ENCODE measurements at places on chromosomes 5 and 9.

DNA sequence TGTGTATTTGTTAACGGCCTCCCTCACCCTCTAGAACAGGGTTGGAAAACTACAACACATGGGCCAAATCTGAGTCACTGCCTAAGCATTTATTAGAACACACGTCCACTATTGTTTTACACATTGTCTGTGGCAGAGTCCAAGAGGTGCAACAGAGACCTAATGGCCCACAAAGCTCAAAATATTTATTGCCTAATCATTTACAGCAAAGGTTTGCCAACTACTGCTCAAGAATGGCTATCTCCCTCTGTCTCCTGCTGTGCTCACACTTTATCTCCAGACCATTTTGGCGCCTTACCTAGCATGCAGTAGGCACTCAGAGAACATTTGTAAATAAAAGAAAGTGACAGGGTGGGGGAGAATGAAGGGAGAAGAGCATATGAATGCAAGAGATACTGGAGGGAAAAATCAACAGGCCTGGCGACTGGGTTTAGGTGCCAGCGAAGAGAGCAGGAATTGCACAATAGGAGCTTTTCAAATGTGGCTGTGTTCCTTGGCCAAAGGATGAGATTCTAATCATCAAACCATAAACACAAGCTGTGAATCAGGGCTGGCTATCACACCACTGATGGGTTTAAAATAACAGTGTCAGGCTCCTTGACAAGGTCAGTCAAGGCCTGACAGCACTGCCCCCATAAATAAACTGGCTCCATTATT is 80.3 kb downstream of the EPB41L4A start:
- peak; percentile 7 for DNase-seq

DNA sequence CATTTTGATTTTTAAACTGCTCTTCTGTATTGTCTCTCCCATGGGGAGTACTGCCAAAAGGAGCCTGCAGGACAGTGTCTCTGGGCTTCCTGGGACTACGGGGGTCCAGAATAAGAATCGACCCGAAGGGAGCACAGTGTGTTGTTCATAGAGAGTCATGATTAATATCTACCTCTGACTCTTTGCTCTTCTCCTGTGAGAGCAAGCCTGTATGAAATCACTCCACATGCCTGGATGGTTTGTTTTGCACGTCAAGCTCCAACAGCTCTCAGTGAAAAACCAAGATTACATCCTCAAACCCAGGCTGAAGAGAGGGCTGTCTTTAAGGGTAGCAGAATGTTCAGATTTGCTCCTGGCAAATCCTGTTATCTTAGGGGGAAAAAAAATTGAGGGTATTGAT is 1860.0 kb upstream of the WWC1 start:
- no peak for DNase-seq

DNA sequence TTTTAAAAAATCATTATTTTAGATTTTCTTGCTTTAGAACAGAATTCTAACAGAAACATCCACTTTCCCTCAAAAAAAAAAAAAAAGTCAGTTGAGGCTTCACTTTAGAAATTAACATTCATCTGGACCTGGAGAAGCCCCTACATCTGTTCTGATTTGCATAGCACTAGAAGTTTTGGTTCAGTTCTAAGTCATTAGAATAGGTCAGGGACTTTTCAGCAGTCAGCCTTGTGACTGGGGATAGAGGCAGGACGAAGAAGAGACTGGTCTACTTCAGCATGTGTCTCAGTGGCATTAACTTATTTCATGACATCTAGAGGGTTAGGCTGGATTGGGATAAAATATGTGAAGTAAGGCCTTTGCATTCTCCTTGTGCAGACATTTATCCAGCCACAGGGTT is 215.8 kb upstream of the DAB2 start:
- DNase-seq: no peak

DNA sequence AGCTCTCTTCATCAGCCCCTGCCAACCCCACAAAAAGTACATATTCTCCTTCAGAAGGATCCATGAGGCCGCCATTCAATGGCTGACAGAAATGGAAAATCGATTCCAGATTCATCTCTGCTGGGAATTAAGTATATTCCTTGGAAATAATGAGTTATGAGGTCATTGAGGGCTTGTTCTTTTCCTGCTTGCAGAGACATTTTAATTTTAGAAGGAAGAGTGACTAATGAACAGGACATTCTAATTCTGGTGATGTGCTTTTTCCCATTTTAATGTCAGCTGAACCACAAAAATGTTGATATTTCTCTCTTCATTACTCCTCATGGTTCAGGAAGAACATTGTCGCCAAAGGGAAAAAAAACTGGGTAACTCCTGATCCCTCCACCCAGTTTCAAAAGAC is 314.0 kb downstream of the PIK3R1 start:
- DNase-seq: no peak

GRCh38 chr5:1547236-1547635 is 23.5 kb upstream of the LPCAT1 start:
- DNase-seq: no peak

GRCh38 chr5:159571501-159572244 is 241.4 kb upstream of the IL12B start:
- DNase-seq: no peak

- DNase-seq: peak; percentile 18
Observed at GRCh38 chr5:134005417-134006061, 764 bp upstream of the VDAC1 start.

- no peak for DNase-seq
Observed at GRCh38 chr5:140266471-140267200, 36.3 kb downstream of the PFDN1 start.
